ENCODE measurements at places on chromosomes 4 and X.
A peak's percentile ranks its signal among the peaks of the same experiment; 100 is the strongest.

DNA sequence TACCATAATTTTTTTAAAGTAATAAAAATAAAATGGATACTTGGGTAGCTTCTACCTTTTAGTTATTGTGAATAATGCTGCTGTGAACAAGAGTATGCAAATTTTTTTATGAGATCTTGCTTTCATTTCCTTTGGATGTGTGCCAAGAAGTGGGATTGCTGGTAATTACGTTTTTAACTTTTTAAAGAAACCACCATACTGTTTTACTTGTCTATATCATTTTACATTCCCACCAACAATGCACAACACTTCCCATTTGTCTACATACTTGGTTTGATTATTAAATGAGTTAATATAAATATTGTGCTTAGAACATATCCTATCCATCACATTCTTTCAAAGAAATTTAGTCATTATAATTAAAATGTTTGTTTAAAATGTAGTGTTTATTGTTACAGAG is 3.9 kb upstream of the SULT1B1 start:
- DNase-seq = no peak

- DNase-seq = no peak
Measured at GRCh38 chr4:25797136-25797535, 65.7 kb downstream of the SEL1L3 start.

GRCh38 chrX:39811376-39811775 is 286.4 kb downstream of the BCOR start:
- DNase-seq = no peak

DNA sequence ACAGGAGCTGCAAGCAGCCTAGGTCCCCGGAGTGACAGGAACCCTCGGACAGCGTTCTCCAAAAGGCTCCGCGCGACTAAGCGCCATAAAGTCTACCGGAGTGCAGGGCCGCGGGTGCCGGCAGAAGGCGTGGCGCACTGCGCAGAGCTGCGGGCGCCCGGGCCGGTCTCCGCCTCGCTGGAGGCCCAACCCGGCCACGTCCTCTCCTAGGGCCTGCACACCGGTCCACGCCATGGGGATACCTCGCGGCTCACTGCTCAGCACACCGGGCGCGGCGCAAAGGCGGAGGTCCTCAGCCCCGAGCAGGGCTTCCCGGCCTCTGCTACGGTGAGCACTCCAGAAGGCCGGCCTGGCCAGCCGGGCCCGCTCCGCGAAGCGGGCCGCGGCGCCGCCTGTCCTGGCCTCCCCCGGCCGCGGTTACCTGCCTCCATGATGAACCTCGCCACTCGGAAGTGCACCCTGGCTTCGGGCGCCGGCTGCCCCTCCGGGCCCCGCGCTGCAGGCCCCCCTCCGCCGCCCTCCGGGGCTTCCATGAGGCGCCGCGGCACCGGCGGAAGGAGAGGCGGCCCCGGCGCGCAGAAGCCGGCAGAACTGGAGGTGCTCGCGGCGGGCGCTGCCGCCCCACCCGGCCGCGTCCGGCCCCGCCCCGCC is at the start of gene CCNQ:
TSS of gene CCNQ (minus strand) at position 599 of the 651 bp plus-strand sequence. CDS start at position 533, 66 bp downstream.
- DNase-seq = peak; percentile 9

Measured in NCI-H446 (cell line).